Stimulated activated CD4-positive, alpha-beta T cell treated with anti-CD3 and anti-CD28 coated beads, Interleukin-1b, Interleukin-23, amount 100 ng/mL, for 1 hour (primary cell): ENCODE measurements at places on chromosomes 2 and 18.

GRCh38 chr2:222752746-222753145, 81.3 kb downstream of the MOGAT1 start:
- DNase-seq: no peak

GRCh38 chr2:232363784-232364615, 14.6 kb upstream of the ALPP start:
- DNase-seq: no peak

DNA sequence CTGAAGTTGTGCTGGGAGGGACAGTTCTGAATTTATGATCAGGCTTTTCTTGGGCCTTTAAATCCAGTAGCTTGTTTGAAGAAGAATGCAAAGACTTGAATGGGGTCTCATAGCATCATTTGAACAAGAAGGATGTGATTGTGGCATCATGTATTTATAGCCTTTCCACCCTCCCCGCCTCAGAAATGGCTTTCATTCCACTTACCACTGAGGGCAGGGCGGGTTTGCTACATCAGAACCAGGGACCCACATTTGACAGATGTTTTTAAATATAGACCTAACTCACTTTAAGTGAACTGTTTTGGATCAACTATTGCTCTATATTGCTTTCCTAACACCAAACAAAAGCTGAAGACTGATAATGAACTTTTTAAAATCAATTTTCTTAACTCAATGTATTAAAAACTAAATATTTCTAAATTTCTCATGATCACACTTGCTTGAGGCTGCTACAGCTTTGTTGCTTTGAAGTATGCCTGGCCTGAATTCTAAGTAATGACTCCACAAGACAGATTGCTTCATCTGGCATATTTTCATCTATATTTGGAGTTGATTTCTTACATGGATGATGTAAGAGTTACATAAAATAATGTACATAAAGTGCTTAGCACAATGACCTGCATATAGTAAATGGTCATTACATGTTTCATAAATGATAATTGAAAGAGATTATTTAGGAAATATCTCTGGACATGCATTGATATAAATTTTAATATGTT, 1552.9 kb upstream of the SLC39A10 start:
- DNase-seq: no peak

DNA sequence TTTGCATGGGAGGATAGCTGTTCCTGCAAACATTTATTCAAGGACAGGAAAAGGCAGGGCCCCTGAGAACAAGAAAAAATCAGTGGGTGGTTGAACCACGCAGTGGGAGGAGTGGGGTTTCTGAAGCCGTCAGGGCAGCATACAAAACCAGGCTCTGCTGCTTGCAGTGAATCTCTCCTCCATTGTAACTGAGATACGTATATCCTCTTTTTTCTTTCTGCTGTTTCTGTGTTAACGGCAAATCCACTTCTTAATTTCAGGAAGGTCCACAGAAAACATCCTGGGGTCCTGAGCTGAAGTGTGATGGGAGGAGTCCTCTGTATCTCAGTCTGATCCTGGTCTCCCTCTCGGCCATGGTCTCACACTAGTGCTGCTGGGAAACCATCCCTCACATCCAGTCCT, 27.2 kb upstream of the KCNF1 start:
- DNase-seq: no peak
